Fibroblast of pulmonary artery (primary cell): ENCODE measurements at places on chromosomes 3 and 15.

GRCh38 chr3:107045791-107046190 is 331.4 kb upstream of the CCDC54 start:
- no peak for DNase-seq

- DNase-seq = no peak
Measured at GRCh38 chr3:2976796-2977195, 133.4 kb downstream of the IL5RA start.

GRCh38 chr3:105662306-105662705 is 206.5 kb downstream of the CBLB start:
- DNase-seq = no peak

DNA sequence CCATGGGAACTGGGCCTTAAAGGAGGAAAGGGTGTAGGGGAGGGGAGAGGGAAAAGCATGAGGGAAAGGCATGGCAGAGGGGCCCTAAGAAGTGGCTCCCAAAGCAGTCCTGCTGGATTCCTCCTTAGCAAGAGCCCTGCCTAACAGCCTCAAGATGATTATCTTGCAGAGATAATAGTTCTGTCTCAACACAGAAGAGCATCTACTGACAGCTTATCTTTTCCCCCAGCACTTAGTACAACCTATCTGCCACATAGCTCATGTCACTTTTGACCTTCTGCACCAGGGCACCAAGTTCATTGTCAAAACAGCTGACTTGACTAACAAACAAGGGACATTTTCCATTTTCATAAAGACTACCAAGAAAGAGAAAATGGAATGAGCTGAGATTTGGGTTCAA is 86.3 kb downstream of the ANP32A start:
- no peak for DNase-seq

DNA sequence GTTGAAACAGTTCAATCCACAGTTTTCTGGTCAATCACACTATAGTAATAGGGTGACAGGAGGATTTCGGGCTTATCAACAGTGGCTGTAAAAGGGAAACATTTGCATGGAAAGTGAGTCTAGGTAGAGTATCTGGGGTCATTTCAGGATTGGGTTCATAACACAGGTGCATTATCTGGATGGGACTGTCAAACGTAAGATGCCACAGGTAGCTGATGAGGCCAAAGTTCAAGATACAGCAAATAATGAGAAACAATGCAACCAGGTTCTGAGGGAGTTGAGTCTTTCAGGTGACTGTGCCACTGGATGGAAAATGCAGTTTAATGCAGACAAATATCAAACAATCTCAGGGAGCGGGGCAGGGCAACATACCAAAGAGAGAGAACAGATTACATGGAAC is 62.2 kb downstream of the WDR76 start:
- DNase-seq = no peak

GRCh38 chr3:189096092-189096491 is 75.7 kb upstream of the TPRG1 start:
- DNase-seq = no peak

DNA sequence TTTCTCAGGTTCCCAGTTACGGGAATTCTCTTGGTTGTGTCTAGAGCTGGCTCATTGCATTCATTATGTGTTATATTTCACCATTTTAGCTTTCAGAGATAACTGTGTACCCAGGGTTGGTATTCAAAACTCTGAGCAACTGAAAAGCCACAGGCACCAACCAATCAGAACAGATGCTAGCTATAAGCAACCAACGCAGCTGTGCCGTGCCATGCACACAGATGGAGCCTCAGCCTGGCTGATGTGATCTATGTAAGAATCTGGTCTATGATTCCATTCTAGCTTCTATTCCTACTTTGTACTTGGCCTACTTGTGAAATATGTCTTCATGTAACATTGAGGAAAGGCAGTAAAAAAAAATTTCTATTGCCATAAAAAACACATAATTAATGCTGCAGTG is 95.0 kb upstream of the CCDC80 start:
- no peak for DNase-seq

- no peak for DNase-seq
Measured at GRCh38 chr3:182007441-182007840, 295.7 kb downstream of the SOX2 start.

GRCh38 chr15:81088470-81089013 is 45.5 kb upstream of the CFAP161 start:
- DNase-seq = no peak

DNA sequence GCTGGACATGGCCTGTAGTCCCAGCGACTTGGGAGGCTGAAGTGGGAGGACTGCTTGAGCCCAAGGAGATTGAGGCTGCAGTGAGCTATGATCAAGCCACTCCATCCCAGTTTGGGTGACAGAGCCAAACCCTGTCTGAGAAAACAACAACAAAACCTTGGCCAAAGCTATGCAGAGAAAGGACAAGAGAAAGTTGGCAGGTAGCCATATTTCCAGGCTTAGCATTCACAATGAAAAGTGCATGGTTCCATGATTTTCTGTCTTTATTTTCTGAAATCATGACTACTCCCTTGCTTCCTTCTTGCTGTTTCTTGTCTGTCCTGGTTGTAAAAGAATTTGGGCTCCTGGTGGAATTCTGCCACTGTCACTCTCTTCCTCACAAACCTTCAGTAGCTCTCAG is 284.6 kb upstream of the C2CD4B start:
- DNase-seq = peak; percentile 46

DNA sequence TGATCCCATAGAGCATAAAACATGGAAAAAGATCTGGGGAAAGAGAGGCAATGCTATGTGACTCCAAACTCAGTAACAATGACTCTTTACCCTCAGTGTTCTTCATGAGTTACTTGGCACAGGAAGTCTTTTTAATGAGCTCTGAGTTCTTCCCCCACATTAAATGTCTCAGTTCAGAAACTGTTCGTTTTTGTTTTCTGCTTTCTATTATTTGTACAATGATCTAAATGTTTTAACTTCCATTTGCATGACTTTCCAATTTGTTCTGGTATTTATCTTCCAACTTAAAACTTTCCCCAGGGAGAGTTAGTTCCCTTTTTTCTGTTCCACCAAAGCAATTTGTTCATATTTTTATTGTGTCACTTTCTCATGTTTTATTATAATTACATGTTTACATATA is 177.0 kb upstream of the ZBTB20 start:
- DNase-seq = no peak

DNA sequence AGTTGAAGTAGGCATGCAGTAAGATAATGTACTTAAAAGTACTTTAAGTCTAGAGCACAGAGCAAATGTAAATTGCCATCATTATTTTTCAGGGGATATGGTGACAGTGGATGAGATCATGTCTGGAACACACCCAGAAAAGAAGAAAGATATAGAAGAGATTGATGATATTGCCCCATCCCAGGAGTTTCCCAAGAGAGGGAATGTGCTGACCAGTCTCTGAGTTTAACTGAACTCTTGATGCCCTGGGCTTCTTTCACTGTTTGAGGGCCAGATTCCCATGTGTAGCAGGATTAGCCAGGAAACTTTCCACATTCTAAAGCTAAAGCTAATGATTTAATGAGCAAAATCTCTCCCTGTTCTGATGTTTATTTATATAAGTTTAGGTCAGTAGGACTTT is 366.8 kb upstream of the UMPS start:
- peak; percentile 59 for DNase-seq

DNA sequence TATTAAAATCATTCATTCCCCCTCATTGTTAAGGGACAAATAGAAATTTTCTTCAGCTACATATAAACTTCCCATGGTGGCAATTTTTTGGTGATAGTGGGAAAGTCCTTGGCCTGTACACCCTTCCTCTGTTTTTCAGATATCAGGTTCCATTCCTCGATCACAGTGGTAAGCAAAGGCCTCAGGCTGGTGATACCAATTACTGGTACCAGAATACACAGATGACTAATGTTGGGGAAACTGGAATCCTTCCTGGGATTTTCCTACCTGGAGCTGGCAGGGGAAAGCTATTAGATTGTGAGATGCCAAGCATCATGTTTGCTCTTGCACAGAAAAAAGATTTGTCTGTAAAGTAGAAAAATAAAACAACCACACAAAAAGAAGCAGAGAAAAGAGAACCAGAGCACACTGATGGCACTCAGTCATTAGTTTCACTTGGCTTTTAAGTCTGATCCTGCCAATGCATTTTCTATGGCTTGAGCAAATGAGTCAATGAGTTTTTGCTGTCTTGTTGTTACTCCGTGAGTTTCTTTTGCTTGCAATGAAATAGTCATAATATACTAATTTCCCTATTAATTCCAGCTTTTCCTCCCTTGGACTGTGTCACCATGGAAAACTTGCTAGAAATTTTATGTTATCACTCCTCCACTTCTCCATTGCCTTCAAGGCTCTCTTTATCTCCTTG is 795.0 kb downstream of the ROBO1 start:
- DNase-seq = no peak
